ENCODE measurements at places on chromosomes 1 and 21.

- DNase-seq, result no peak
Observed at GRCh38 chr1:164774413-164774812, 215.4 kb downstream of the PBX1 start.

- DNase-seq, result no peak
Observed at GRCh38 chr1:23792151-23792945, 1.4 kb downstream of the LYPLA2 start.

GRCh38 chr1:11539850-11540772, 61.2 kb downstream of the DISP3 start:
- DNase-seq, result no peak

DNA sequence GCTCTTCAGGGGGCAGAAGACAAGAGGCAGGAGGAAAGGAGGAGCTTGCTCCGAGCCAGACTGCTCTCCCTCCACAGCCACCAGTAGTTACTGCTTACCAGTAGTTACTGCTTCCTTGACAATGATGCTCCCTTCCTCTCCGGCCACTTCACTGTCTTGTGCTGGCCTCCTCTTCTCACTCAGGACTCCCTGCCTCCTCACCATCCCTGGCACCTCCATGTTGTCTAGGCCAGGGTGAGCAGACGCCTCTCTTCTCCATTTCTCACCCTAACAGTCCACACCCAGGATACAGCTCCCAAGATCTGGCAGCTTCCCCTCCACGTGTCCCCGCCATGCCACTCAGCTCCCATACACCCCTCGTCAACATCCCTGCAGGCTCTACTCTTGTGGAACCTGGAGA, 82.4 kb upstream of the TLR5 start:
- no peak for DNase-seq

DNA sequence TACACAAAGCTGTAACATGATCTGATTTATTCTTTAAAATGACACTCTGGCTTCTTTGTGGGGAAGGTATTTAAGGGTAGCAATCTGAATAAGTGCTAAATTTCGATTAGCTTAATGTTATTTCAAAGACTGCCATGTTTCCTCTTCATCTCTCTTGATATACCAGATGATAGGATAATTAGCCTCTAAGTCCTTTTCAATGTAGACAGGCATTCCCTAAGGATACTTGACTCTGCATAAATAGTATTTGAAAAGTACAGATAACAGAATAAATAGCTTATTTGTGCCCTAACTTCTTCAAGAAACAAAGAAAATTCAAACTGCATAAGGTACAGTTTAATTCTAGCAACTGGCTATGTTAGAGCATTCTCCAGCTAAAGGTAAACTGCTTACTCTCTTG, 46.2 kb downstream of the ARHGAP29 start:
- DNase-seq, result no peak

GRCh38 chr21:40507978-40508377, 339.0 kb downstream of the DSCAM start:
- DNase-seq, result no peak

GRCh38 chr1:218330043-218330623, 15.0 kb upstream of the TGFB2 start:
- DNase-seq, result no peak

DNA sequence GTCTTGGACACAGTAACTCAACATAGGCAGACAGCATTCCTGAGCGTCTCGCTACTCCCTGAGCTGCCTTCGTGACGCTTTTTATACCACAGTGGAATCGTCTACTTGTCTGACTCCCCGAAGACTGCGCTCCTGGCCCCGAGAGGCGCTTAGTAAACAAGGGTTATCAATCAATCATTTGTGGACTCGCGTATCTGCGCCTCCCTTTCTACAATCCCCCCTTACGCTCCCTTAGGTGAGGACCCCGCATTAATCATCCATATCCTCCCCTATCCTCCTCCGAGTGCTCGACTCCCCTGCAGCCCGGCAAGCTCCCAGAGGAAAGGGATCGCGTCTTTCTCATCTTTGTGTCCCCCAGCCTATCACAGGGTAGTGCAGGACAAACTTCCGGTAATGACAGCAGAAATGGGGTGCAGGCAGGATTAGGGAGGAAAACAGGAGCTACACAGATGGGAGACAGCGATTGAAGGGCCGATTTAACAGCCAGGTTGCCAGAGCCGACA, 522 bp downstream of the TMEM59 start:
- no peak for DNase-seq

DNA sequence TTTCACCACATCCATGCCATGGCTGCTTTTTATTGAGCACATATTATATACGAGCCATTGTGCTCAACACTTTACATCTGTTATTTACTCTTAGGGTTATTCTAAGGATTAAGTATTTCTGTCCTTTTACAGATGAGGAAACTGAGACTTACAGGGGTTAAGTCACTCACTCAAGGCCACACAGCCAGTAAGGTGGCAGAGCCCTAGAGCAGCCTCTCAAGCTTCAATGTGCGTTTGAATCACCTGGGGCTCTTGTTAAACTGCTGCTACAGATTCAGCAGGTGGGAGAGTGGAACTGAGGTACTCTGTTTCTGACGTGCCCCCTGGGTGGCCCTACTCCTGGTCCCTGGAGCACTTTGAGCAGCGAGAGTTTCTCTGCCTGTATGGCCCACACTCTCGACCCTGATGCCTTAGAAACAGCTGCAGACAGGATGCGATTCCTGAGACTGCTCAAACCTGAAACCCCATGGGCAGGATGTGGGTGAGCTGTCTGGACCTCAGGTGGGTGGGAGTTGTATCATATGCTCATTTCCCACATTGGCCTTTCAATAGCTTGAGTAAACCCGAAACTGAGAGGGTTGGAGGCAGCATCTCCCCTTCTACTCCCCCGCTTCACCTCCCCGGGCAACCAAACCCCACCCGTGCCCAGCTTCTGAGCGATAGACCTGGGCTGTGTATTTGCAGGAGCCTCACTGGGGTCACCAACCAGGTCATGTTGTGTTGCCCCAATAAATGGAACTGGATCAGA, 59.3 kb downstream of the MAN1C1 start:
- peak; percentile 63 for DNase-seq

GRCh38 chr1:24199291-24199900, 12.3 kb upstream of the IFNLR1 start:
- DNase-seq, result peak; percentile 54

DNA sequence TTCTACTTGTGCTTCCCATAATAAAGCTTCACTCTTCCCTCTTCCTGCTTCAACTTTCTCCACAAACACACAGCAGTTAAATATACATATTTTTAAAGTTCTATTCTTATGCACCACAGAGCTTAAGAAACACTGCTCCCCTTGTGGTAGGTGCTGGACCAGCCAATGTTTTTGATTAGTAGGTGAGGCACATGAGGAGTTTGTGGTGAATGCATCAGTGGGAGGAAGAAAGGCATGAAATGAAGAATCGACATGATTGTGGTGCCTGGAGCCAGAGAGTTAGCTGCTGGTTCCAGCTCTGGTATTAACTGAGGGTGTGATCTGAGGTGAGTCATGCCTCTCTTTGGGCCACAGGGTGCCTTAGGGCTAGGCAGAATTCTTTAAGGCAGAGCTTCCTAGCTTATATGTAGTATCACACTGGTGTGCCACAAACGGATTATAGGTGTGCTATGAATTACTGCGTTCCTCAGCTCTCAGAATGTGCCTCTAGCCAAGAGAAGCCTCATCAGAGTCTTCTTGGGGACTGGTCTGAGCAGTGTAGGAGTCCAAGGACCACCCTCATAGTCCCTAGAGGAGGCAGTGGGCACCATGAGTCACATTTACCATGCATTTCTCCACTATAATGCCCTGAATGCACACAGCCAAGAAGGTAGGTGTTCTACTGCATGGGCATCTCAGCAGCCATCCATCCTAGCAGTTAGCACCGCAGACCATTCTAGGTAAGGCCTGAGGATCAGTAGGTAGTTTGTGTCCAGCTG, 97.4 kb upstream of the SGIP1 start:
- no peak for DNase-seq

GRCh38 chr1:114715952-114716303, 643 bp downstream of the NRAS start:
- no peak for DNase-seq

DNA sequence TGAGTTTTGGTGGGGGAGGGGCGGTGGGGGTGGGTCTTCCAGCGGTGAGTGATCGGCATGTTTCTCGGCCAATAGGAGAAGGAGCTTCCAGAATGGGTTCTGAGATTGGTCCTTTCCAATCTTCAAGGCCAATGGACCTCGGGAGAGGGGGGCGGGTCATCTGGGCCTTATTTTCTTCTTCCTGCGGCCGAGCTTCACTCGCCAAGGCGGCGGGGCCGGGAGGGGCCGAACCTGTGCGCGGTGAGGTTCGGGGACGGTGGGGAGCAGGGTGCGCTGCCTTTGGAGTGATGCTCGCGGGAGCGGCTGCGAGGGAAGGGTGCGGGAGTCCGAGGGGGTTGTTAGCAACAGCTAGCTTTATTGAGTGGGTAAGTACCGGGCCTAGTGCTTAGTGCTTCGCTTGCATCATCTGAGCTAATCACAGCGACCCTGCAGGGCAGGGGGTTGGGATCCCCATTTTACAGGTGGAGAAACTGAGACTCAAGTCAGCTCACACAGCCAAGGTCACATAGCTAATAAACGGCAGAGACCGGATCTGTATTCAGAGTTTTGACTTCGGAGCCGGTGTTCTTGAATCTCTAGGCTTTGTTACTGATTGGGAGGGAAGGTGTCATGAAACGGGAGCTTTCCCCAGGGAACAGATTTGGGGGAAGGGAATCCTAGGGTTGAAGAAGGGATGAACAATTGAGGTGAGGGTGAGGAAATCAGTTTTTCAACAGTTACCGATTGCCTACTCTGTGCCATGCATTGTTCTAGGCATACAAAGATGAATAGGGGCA, 549 bp downstream of the KDM4A start:
- DNase-seq, result peak; percentile 90

GRCh38 chr1:166692346-166692745, 146.9 kb upstream of the POGK start:
- DNase-seq, result no peak

GRCh38 chr1:160342526-160342925, 524 bp downstream of the COPA start:
- DNase-seq, result no peak

- no peak for DNase-seq
Observed at GRCh38 chr1:230365723-230366307, 60.3 kb downstream of the PGBD5 start.

- DNase-seq, result no peak
Observed at GRCh38 chr1:29767088-29767685, 530.9 kb downstream of the PTPRU start.

DNA sequence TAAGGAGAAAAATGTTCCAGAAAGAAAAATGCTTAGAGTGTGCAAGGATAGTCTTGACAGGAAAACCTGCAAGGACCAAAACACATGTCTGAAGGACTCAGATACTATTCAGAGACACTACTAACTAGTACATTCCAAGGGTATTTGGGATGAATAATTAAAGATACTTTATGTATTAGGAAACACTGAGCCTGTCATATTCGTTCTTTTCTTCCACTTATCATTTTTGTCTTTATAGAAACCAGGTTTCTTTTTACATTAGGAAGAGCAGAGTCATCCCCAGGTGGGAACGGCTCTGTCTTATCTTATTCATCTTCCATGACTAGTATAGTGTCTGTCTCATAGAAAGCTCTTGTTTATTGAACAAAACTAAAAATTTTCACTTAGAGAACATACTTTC, 296.2 kb upstream of the ESRRG start:
- DNase-seq, result no peak

GRCh38 chr1:87963556-87963955, 634.9 kb downstream of the LMO4 start:
- no peak for DNase-seq

GRCh38 chr1:185440877-185441276, 123.8 kb upstream of the IVNS1ABP start:
- DNase-seq, result no peak

DNA sequence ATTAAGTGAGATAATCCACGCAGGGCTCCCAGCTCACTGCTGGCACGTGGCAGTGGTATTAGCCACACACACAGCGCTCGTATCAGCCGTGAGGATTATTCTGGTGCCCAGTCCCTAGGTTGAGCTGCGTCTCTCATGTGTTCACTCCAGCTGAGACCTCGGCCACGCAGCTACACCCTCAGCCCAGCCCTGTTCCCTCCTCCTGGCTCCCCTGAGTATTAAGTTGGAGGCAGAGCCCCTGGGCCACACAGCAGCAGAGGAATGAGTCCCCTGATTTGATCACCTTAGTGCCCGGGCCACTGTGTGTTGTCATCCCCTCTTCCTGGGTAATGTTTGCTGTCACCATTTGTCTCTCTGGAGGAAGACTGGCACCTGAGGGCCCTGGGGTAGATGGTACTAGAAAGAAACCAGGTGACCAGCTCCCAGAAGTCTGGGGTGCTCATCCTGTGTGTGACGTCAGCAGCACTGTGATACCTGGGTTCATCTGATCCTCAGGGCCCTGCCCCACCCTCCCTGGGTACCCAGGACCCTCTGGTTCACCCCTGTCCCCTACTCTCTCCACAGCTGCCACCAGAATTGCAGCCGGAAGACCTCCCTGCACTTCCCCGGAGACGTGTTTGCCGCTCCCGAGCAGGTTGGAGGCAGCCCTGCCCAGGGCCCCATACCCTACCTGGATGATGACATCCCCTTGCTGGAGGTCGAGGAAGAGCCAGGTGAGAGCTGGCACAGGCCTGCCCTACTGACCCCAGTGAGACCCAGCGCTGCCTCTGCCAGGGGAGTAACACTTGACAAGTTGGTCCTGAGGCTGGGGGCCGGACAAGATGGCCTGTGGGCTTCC, 40.1 kb downstream of the DISP3 start:
- DNase-seq, result no peak

- no peak for DNase-seq
Observed at GRCh38 chr1:216020743-216021345, 402.4 kb downstream of the USH2A start.

GRCh38 chr1:92951141-92951582, 10.1 kb downstream of the DIPK1A start:
- no peak for DNase-seq

DNA sequence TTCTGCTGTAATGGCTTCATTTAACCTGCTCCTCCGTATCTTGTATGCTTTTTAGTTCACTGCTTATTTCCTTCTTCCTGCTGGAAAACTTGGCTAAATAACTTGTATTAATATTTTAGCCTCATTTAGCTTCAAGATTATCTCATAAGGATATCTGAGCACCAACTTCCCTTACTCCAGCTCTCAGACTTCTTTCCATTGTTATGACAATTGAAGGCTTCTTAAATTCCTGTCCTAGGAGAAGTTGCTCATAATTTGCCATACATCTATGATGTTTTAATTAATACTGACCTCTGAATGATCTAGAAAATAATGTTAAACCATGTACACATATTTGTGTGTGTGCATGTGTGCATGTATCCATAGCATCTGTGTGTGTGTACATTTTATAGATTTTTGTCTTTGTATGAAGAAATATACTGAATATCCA, 1524.4 kb upstream of the TPTE start:
- no peak for DNase-seq
